NK-92 treated with Interleukin-12 subunit alpha and Interleukin-12 subunit beta, amount 100 ng/mL, for 24 hours (cell line): ENCODE measurements at places on chromosomes 1 and 21.
A peak's percentile ranks its signal among the peaks of the same experiment; 100 is the strongest.

DNA sequence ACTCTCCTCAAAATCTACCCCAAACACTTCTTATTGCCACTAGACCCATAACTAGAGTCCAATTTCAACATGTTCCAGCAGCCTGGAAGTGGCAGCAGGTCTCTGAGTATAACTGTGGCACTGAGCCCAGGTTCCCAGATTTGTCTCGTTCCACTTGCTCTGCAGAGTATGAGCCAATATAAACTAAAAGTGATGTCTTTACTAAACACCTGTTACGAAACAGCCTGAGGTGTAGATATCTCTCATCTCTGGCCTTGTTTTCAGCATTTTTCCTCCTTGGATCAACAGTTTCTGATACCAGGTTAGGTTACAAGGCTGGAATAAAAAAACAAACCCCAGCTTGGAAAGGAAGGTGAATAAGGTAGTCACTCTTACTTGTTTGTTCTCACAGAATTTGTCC is 25.2 kb upstream of the PRDX6 start:
- DNase-seq = no peak

- peak; percentile 84 for DNase-seq
Measured at GRCh38 chr1:182629499-182630096, 25.4 kb upstream of the RGS16 start.

DNA sequence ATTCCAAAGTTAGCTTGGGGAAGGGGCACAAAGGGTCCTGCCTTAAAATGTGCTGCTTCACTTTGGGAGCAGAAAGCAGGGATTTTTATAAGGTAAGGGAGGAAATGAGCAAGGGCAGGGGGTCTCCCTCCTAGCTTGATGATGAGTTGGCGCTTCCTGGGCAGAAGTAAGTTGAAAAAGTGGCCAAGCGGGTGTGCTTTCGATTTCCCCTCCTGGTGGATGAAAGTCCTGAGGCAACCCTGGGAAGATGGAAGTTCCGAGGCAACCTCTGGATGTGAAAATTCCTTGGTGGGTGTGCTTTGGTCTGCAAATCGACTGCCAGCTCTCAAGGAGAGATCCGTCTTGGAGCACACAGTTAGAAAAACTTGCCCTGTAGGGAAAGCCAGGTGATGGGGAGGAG is 41.7 kb upstream of the CD2 start:
- DNase-seq = no peak

GRCh38 chr1:233327651-233328141 is at the start of gene MAP3K21:
Gene MAP3K21, plus strand, starts transcription at chr1:233327724. Its CDS starts 305 bp downstream, at chr1:233328029.
- DNase-seq = no peak

DNA sequence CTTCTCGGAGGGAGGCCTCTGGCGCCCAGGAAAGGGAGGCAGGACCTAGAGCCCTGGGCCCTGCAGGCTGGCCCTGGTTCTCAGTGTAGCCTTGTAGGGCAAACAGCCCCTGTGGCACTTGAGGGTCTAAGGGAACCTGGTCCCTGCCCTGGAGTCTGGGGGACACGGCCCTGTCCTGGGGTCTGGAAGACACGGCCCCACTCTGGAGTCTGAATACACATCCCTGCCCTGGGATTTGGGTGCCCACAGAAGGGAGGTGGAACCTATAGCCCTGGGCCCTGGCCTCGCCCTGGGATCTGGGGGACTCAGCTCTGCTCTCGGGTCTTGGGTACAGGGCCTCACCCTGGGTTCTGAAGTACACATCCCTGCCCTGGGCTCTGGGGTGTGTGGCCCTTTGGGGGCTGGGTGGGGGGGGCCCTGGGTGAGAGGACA is 97.9 kb downstream of the OBSCN start:
- DNase-seq = no peak

- no peak for DNase-seq
Measured at GRCh38 chr1:56972976-56973375, 7.2 kb upstream of the C8B start.

DNA sequence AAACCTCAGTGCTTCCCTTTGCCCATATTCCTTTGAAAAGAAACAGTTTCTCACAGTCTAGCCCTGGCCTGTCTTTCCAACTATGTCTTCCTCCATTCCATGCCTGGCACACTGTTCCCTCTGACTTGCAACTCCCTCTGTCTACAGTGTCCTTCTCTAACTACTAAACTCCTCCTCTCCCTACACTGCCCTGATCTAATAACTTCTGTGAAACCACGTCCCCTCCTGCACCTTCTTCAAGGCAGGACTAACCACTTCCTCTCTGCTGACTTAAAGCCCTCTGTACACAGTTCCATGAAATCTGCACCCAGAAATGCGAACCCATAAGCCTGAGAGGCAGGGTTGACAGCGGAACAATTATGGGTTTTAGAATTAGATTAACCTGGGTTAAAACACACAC is 62.2 kb upstream of the ATP1B1 start:
- peak; percentile 6 for DNase-seq

- no peak for DNase-seq
Measured at GRCh38 chr1:155008015-155008941, 5.7 kb downstream of the ZBTB7B start.

DNA sequence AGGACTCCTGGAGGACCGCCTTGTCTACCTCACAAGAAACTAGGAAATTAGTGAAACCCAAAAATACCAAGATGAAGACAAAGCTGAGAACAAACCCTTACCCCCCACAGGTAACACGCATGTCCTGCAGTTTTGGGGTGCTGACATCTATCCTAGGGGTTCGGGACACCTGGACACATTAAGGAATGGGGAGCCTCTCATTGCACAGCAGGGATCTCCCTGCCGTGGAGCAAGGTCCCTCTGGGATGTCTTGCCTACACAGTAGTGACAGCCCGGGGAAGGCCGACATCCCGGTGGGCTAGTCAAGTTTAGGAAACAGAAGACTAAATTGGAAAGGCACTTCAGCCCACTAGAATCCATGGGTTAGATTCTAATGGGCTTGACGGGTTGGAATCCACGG is 44.5 kb downstream of the SIM2 start:
- DNase-seq = no peak

GRCh38 chr21:39651206-39651605 is 38.5 kb downstream of the B3GALT5 start:
- DNase-seq = no peak

DNA sequence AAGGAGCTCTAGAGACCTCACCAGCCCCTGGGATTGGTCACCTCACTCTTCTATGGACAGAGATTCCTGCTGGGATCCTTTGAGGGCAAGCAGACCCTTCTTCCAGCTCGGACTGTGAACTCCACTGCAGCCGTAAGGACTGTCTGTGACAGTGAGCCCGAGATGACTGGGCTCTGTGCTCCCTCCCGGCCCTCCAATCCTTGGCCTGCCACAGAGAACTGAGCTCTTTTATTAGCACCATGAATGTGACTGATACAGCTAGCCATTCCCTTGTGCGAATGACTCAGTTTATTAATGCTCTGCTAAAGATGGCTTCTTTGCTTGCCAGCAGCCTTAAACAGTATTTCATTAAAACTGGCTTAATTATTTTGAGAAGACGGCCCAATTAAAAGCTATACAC is 194.6 kb upstream of the LMO4 start:
- no peak for DNase-seq

GRCh38 chr1:248793592-248793991 is 32.1 kb downstream of the SH3BP5L start:
- DNase-seq = no peak

DNA sequence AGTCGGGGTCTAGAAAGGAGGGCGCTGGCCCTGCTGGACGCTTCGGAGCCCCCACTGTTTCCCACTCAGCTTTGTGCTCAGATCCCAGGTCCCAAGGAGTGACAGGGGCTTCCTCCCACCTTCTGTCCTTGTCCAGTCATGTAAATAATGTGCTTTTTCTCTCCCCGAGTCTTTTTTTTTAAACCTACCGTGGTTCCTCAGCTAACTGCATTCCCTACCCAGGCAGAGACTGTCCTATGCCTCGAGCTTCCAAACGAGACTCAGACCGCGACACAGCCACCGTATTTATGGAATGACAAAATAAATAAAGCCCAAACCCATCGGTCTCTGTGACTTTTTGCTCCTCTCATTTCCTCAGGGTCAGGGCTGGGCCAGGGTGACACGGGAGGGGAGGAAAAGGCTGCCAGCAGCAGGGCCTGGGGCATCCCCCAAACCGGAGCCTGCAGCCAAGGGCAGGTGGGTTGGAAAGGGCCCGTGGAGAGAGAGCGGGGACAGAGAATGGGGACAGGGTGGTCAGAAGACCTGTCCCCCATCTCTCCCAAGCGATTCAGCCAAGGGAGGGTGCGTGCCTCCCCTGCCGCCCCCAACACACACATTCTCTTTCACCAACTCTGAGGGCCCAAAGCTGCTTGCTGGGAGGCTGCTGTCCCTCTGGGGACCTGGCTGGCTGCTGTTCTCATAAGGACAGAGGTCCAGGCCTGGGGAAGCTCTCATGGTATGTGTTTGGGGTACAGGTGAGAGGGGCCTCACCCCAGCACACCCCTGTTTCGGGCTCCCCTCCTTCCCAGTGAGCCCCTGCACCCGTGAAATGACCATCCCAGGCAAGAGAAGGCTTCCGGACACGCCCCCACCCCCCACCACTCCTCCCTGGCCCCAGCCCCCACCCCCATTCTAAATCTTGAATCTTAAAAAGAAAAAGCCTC is 55.4 kb downstream of the KCNAB2 start:
- no peak for DNase-seq

- no peak for DNase-seq
Measured at GRCh38 chr1:2894381-2895041, 93.0 kb upstream of the TTC34 start.

DNA sequence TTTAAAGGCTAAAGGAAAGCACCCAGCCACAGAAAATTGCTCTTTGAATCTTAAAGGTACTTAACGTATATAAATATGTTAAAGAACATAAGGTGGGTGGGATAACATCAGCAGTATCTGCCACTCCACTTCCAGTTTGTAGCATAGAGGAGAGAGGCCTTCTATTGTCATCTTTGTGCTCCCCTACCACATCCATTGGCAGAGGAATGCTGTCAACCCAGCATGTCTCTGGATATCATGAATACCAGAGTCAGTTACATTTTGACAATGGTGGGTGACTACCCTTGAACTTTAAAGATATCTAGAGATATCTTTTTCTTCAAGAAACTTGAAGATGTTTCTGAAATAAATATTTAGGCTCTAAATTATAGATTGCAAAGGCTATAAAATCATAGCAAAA is 283.2 kb upstream of the LRRC7 start:
- no peak for DNase-seq

DNA sequence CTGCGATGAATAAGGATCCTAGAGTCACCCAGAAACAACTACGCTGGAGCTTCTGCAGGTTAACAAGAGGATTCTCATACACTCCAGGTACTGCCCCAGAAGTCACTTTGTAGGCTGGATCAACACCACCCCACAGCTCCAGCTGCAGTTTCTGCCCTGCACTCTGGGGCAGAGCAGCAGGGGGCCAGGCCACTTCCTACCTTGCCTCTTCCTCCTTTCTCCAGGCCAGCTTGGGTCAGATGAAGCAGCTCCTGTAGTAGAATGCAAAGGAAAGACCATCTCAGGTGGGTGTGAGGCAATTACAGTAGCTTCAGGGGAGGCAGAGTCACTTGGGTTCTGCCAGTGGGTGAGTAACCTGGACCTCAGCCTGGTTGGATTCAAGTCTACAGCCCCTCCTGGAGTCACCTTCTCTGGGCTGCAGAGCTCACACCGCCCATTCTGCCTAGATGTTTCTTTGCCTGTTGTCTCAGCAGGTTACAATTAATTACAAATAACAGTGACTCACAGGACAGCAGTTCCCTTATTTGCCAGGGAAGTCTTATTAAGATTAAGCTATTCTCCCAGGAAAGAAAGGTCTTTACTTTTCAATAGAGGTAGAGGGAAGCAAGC is 24.4 kb upstream of the BCAR3 start:
- DNase-seq = no peak

GRCh38 chr1:183685112-183685713 is 32.1 kb upstream of the APOBEC4 start:
- no peak for DNase-seq

GRCh38 chr1:27417713-27418112 is 25.3 kb downstream of the GPR3 start:
- no peak for DNase-seq

GRCh38 chr1:178953034-178953433 is 72.7 kb upstream of the FAM20B start:
- no peak for DNase-seq

- no peak for DNase-seq
Measured at GRCh38 chr1:177600321-177600720, 369.5 kb downstream of the SEC16B start.

- DNase-seq = no peak
Measured at GRCh38 chr1:93676427-93676826, 5.2 kb downstream of the BCAR3 start.

DNA sequence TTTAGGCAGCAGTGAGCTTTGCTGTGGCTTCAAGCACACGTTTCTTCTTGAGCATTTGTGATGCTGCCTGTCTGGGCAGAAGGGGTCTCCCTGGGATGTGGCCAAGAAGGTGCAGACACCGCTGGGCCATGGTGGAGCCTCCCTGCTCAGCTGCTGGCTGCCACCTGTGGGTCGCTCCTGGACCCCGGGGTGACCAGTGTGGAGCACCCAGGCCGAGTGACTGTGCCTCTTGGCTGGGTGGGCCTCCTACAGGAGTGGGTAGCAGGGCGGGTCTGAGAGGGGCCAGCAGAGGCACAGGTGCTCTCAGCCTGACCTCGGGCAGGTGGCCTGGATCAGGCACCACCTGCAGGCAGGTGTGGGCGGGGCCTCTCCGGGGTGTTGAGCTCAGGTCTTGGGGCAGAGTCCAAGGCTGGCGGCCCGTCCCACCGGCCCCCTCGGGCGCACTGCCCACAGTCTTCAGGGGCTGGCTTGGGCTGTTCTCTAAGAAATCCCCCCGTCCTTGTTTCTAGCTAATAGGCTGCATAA is 42.0 kb upstream of the COL6A1 start:
- no peak for DNase-seq

- DNase-seq = peak; percentile 31
Measured at GRCh38 chr1:8816831-8817411, 519 bp downstream of the RERE start.

DNA sequence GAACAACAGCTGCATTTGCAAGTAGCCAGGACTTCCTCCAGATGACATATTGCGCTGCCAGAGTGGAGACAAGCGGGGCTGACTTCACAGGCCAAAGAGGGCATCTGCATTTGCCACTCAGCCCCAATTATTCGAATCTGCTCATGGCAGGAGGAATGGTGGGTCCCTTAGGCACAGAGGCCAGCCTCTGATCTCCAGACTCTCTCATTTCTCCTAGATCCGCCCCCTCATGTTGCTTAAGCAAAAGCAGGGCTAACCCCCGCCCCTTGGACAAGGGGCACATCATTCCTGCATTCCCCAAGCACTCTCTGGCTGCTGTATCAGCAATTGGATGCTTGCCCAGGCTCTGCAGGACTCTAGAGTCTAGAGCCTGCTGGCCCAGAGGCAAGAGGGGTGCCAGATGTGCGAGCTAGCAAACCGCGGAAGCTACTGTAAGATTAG is 262.4 kb downstream of the ST6GALNAC3 start:
- no peak for DNase-seq

GRCh38 chr1:170790651-170791071 is 126.7 kb downstream of the PRRX1 start:
- DNase-seq = no peak

- no peak for DNase-seq
Measured at GRCh38 chr21:36528716-36529115, 48.8 kb upstream of the CLDN14 start.
